ENCODE measurements at places on chromosomes 4 and X.

- DNase-seq: no peak
Measured at GRCh38 chr4:80062527-80062926, 10.5 kb downstream of the ANTXR2 start.

DNA sequence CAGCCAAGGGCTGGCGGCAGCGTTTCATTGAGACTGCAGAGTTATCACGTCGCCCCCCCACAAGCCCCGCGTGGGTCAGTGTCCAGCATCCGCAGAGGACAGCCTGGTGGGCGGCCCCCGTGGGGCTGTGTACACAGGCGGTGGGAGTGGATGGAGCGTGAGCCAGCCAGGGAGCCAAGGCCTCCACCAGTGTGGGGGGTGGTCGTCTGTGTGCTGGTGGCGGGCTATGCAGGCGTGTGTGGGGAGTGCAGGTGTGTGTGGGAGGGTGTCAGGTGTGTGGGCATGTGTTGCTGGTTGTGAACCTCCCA, 56.5 kb upstream of the NKX1-1 start:
- no peak for DNase-seq

- peak; percentile 1 for DNase-seq
Measured at GRCh38 chr4:174697202-174697601, 131.8 kb downstream of the GLRA3 start.

- DNase-seq: no peak
Measured at GRCh38 chrX:73834219-73834618, 271.2 kb downstream of the CHIC1 start.

DNA sequence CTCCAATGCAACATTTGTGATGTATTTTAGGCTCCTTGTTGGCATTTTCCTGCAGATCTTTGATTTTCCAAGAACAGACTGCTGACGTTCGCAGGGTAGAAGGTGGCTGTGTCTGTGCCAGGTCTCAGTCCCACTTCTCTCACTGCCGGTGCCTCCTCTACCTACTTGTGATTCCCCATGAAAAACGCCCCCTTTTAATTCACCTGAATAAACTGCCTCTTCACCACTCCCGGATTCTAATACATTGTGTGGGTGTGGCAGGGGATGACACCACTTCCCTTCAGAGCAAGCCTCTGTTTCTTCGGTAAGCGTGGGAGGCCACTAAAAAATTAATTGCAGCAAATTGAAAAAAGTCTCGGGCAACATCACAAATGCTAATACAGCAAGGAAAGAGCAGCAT, 96.1 kb upstream of the FAM9B start:
- no peak for DNase-seq

- DNase-seq: no peak
Measured at GRCh38 chr4:181350615-181351415, 892.4 kb upstream of the TENM3 start.

GRCh38 chr4:169163495-169163894, 107.3 kb downstream of the SH3RF1 start:
- DNase-seq: no peak
